ENCODE measurements at places on chromosomes 3 and 15.

DNA sequence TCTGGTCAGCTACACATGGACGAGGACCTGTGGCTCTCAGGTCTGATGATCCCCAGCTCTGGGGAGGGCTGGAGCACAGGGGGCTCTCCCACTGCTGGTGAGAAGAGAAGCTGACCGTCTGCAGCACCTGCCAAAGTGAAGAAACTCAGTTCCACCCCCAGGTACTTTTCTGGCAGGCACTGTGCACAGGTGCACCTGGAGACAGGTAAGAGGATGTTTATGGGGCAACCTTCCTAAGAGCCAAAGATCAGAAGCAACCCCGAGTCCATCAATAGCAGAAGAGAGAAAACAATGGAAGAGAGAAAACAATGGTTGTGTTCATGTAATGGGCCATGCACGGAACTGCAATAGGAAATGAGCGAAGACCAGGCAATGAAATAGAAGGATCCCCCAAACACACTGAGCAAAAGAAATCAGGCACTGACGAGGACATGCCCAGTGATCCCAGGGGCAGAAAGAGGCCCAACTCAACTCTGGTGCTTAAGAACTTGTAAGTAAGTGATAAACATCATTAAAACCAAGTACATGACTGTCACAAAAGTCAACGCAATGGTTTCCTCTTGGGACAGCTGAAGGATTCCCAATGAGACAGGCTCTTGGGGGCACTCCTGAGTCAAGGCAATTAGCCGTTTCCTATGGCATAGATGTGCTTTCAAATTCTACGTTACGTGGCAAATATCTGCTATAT, 95.0 kb upstream of the ALDH1A3 start:
- DNase-seq: no peak

GRCh38 chr15:67188551-67189218, 65.8 kb downstream of the AAGAB start:
- no peak for DNase-seq

DNA sequence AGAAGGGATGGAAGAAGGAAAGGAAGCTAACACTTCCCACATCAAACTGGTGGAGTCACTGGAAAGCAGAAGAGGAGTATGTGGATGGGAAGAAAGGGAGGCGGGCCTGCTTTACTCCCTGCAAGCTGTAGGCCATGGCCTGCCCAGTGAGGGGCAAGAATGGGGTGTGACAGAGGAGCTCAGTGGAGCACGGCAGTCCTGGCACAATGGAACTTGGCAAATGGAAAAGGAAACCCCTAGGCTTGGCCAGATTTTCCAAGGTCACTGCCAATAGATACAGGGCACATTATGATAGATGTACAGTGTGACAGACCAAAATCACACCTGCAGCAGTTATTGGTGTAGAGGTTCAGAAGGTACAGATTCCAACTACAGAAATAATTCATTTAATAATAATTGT, 111.6 kb downstream of the ALDH1A2 start:
- DNase-seq: no peak

DNA sequence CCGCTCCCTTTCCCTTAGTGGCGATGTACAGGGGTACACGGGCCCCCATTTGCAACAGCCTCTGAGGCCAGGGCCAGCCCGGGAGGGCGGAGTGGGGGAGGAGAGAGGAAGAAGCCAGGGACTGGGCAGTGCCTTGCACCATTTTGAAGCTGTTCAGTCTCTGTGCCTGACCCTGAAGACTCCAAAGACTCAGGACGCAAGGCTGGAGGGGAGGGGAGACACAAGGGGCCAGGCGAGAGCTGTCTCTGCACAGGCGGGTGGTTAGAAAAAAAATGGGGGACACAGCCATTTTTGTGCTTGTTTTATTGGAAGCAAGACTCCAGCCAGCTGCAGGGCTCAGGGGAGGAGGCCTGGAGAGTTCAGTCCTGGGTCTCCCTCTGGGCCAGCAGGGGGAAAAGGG, 1.6 kb downstream of the RPP25 start:
- no peak for DNase-seq

GRCh38 chr3:192980632-192981031, 63.0 kb upstream of the MB21D2 start:
- no peak for DNase-seq

DNA sequence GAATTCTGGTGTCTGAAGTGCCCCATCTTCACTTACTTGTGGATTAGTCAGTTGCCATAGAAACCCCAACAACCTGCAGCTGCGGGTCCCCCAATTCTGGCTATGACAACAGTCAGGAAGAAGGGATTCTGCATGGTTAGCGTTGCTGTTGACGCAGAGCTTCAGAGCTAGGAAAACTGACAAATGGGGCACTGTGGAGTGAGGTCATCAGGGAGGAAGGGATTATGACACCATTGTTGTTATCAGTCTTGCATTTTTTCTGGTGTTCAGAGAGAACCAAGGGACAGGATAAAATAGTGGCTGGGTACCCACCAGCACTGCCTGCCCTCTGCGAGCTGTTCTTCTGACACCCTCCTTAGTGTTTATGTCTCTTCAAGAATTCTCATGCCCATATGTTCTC, 367.7 kb upstream of the ARRDC4 start:
- no peak for DNase-seq

DNA sequence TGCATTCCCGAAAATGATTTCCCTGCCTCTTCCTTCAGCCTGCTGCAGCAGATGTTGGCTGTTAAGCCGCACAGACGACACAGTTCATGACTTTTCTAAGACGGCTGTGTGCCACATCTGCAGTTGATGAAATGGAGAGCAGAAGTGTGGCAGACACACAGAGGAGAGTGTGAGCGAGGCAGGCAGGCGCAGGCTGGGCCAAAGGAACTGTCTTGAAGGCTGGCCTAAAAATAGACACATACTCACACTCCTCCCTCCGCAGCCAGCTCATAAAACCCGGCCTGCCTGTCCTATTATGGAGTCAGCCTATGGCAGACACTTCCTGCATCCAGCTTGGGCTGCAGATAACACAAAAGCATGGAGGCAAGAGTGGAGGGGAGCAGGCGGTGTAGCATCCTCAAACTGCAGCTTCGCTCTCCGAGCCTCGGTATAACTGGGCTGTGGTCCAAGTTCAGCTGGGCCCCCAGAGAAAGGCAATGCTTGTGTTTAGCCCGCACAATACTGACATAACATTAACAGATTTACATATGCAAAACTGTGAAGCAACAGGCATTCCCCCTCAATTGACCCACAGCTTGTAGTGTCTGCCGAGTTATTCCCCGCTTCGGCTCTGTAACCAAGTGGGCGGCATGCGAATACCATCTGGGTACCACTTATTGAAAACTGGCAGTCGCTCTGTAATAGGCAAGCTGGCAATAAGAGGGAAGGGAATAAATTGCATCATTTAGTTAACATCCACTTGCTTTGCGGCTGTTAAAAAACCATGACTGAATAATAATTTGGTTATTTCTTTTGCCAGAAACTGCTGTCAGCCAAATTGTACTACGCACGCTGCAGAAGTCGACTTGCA, 40.8 kb downstream of the FOXP1 start:
- DNase-seq: no peak

DNA sequence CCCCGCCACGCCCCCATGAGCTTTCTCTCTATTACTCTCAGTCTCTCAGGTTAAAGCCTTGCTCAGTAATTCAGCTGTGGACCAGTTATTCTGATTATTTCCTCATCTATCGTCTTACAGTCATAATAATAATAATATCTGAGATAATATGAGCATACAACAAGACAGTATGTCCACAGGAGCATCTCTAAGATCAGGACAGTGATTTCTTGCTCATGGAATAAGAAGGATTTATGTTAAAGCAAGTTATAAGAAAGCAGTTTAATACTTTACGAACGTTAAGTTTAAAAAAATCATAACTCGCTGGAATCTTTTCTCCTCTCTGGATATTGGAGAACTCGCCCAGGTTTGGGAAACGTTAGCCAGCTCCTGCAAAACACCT, 643 bp upstream of the LMCD1 start:
- DNase-seq: no peak

- DNase-seq: no peak
These were observed 57.5 kb downstream of the CACNA2D2 start for GRCh38 chr3:50445919-50446318.
